ENCODE measurements at places on chromosomes 16 and 17.

- no peak for DNase-seq
Observed at GRCh38 chr16:7381671-7382070, 49.0 kb downstream of the RBFOX1 start.

GRCh38 chr16:50025537-50025931 is 509 bp downstream of the CNEP1R1 start:
- DNase-seq, result no peak

GRCh38 chr17:41530062-41531048 is 2.2 kb upstream of the KRT19 start:
- no peak for DNase-seq

GRCh38 chr17:21452377-21453143 is 76.4 kb downstream of the KCNJ12 start:
- DNase-seq, result no peak

- no peak for DNase-seq
Observed at GRCh38 chr17:3602499-3602898, 6.7 kb downstream of the TRPV1 start.

- DNase-seq, result no peak
Observed at GRCh38 chr17:8975091-8975725, 9.7 kb upstream of the PIK3R5 start.

DNA sequence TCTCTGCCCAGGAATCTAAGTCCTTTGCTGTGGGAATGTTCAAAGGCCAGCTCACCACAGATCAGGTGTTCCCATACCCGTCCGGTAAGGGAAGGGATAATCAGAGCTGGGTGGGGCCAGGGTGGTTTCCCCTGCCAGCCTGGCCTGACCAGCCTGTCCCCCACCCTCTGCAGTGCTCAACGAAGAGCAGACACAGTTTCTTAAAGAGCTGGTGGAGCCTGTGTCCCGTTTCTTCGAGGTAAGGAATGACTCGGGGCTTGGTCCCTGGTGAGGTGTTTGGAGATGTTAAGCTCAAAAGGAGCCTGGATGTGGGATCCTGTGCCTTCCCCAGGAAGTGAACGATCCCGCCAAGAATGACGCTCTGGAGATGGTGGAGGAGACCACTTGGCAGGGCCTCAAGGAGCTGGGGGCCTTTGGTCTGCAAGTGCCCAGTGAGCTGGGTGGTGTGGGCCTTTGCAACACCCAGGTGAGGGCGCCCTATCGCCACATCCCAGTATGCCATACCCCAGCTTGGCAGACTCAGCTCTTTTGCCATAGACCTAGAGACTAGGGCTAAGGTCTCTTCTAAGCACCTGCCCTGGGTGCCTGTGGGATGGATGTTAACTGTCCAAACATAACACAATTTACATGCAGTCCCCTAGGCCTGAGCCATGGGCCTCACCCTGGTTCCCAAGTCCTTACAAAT is 997 bp downstream of the ACADVL start:
- no peak for DNase-seq

DNA sequence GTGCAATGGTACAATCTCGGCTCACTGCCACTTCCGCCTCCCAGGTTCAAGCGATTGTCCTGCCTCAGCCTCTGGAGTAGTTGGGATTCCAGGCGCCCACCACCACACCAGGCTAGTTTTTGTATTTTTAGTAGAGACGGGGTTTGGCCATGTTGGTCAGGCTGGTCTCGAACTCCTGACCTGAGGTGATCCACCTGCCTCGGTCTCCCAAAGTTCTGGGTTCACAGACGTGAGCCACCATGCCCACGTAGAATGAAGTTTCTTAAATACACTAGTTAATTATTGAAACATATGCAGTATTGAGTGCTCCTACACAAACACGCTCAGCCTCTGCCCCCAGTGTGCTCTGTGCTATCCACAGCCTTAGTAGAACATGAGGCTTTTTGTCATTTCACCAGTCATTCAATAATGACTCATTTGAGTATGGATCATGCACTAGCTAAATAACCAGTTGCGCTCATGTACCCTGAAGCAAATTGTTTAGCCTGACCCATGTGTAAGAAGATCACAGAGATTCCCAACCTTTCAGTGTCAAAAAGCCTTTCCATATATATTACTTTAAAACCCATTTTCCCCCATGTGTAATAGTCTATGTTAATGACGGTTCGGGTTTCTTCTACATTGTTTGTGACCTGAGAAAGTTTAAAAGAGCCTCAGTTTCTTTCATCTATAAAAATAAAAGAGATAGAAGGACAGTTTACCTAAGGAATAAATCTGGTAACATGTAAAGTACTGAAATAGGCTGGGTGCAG is 49.7 kb downstream of the TUBD1 start:
- peak; percentile 28 for DNase-seq

DNA sequence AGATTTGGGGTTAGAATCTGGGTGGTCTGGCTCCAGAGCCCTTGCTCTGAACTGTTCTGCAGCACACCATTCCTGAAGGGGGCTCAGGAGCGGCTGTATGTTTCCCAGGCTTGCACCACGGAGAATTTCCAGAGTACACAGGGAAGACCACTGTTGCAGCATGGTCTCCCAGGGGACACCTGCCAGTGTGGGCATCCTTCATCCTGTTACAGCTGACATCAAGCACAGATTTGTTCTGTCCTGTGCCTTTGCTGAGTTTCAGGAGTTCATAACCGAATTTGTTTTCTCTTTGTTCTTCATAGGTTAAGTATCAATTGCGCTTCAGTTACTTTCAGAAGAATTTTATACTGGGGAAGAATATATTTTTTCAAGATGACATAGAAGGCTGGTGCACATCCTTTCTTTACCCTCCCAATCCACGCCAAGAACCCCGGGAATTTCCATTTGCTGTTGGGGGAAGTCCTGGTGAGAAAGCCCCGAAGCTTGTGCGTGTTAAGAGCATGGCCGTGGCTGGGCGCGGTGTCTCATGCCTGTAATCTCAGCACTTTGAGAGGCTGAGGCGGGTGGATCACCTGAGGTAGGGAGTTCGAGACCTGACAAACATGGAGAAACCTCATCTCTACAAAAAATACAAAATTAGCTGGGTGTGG is 26.3 kb upstream of the ABCA3 start:
- no peak for DNase-seq

GRCh38 chr17:64117981-64118979 is 11.7 kb downstream of the ERN1 start:
- DNase-seq, result peak; percentile 24

GRCh38 chr17:81651692-81652091 is 4.7 kb downstream of the PDE6G start:
- DNase-seq, result no peak

GRCh38 chr16:11759997-11760396 is 17.3 kb upstream of the TXNDC11 start:
- DNase-seq, result no peak

DNA sequence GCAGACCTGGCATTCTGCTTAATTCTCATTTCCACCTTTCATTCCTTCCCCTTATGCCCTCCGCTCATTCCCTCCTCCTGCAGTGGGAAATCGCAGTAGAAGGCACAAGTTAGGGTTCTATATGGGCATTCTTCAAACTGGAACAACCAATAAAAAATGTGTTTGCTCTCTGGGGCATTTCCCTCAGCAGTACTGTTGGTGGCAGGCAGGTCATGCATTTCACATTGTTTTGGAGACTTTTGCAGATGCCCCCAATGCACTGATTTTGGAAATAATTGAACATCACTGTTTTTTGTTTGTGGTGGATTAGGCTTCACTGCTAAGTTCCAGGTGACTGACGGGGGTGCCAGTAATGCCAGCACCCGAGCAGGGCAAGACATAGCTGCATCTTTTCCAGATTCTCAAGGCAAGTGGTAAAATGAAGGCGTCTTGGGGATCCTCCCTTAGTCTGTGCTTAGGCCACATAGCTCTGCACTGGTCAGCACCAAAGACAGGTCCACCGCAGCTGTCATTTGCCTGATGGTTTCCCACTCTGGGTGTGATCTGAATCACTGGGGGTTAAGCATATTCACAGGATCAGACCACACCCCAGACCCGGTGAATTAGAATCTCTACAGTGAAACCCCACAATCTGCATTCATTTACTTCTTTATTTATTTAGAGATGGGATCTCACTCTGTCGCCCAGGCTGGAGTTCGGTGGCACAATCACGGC is 304.5 kb downstream of the CPPED1 start:
- DNase-seq, result no peak

GRCh38 chr16:48609652-48610029 is 339 bp downstream of the N4BP1 start:
- no peak for DNase-seq

DNA sequence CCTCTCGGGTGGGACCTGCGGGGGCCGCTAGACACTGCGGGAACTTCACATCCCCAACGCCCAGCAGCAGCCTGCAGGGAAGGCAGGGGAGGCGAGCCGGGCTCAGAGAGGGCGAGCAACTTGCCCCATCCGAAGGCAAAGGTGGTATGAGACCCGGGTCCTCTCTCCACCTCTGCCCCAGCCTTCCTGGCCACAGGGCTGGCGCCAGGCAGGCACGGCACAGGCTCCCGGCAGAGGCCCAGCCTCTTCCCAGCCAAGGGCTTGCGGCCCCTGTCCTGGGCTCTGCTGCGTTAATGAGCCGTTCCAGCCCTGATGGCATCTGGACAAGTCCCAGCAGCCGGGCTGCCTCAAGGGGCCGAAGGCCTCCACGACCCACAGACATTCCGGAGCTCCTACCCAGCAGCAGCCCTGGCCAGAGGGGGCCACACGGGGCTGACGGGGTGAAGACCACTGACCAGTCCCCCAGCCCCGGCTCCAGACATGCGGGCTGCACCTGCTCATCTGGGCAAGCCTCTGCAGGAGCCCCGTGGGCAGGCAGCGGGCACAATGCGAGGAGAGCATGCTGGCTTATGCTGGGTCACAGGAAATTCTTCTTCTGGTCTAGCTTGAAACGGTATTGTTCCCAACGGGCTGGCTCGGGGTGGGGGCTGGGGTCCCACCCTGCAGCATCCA is 1.2 kb upstream of the HS3ST6 start:
- DNase-seq, result no peak

DNA sequence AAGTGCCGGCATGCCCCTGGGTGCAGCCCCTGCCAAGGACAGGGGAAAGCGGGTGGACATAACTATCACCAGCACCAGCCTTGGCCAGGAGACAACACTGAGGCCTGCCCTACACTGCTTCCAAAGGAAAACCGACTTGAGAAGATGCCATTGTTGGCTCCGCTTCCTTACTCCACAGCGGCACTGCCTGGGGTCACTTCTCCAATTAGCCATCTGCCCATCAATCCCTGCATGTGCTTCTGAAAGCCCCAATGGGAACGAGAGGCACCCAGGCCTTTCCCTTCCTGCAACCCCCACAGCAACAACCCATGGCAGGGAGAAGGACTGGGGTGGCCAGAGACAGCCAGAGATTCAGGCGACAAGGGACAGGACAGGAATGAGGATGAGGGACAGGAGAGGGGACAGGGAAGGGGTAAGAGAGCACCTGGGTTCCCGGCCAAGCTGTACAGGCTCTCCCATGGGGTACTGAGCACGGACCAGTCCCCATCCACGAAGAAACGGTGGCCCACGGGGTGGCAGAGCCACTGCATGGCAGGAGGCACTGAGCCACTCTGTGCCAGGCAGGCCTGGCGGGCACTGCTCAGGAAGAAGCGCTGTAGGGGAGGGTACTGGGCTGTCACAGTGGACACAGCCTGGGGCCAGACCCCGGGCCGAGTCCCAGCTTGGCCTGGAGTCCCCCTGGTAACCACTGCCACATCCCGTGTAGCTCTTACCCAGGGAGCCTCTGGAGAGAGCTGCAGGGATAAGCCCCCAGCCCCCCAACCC is 21.2 kb downstream of the SREBF1 start:
- DNase-seq, result no peak

DNA sequence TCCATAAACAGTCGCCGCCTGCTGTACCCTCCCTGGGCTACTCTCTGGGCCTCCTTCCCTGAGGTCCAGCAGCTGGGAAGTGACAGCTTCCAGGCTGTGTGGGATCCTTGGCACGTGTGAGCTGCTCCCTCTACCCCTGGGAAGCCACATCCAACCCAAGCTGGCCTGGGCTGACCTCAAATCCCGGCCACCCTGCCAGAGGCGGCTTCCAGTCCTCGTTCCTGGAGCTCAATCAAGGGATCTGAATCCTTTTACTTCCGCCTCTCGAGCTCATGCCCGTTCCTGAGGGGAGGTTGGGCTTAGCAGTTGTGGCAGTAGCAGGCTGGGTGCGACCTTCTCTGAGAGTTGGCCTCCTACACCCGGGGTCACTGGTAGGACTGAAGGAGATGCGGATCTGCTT is 82.5 kb downstream of the NETO2 start:
- no peak for DNase-seq

DNA sequence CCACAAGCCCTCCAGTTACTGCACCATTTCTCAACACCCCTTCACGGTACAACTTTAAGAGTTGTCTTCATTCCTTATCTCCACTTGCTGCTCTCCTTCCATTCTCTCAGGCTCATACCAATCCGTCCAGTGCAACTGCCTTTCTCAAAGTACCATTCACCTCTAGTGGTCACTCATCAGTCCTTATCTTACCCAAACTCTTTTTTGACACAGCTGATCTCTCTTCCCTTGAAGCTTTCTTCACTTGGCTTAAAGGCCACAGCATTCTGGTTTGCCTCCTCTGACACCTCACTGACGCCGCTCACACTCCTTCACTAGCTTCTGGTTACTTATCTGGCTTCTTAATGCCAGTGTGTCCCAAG is 24.9 kb downstream of the UBE2G1 start:
- DNase-seq, result no peak

GRCh38 chr17:56085576-56086267 is 67.6 kb upstream of the ANKFN1 start:
- no peak for DNase-seq

- DNase-seq, result no peak
Observed at GRCh38 chr16:10362077-10362863, 23.6 kb upstream of the ATF7IP2 start.

GRCh38 chr16:29899516-29900101 is at the start of gene SEZ6L2:
SEZ6L2 (minus strand) TSS chr16:29899550; CDS start chr16:29899019, 531 bp downstream.
- DNase-seq, result peak; percentile 51

- no peak for DNase-seq
Observed at GRCh38 chr17:82752371-82753200, 721 bp downstream of the TBCD start.

DNA sequence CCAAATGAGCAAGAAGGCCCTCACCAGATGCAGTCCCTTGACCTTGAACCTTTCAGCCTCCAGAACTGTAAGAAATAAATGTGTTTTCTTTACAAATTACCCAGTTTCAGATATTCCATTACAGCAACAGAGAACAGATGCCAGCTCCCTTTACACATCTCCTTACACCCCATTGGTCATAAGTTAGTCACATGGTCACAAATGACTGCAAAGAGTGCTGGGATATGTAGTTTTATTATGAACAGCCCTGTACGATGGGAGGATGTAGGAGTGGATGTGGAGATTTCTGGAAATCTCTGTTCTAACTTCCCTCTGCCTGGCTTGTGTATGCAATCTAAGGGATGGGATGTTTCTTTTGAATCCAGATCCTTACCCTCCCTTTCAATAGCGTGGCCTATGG is 13.3 kb upstream of the RPL38 start:
- no peak for DNase-seq

DNA sequence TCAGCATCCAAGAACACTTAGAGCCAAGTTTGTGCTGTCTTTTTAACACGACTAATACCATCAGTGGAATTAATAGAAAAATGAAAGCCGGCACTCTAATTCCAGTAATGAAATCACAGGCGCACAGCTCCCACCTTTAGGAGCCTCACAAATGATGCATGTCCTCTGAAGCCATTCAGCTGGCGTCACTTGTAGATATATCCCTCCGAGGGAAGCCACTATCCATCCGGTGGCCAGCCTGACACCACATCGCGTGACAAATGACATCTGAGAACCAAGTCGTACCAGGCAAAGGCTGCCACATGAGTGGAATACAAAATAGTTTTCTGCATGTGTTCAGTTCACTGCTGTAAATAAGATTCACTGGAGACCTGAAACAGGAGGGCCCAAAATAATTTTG is 205.6 kb downstream of the GRIN2A start:
- DNase-seq, result no peak

- no peak for DNase-seq
Observed at GRCh38 chr16:53094013-53094630, 39.3 kb downstream of the CHD9 start.

Measured in tibial nerve (tissue), 4 donors.